Motor neuron (in vitro differentiated cells): ENCODE measurements at places on chromosomes 13 and 19. TPM values are rescaled to one million over a fixed set of nuclear protein-coding genes. Genes with fewer than 3 reads are reported as not detected.

Gene AMH
- total RNA-seq, result 2.8 and 7.5 TPM in 2 replicates

GRCh38 chr19:40363069-40363468 is 14.6 kb downstream of the PLD3 start:
- ATAC-seq, result no peak

- ATAC-seq, result peak; percentile 55
These were observed 150.7 kb downstream of the KCTD15 start for GRCh38 chr19:33947265-33947964.

GRCh38 chr13:30496147-30496546 is 30.4 kb upstream of the HMGB1 start:
- ATAC-seq, result no peak

DNA sequence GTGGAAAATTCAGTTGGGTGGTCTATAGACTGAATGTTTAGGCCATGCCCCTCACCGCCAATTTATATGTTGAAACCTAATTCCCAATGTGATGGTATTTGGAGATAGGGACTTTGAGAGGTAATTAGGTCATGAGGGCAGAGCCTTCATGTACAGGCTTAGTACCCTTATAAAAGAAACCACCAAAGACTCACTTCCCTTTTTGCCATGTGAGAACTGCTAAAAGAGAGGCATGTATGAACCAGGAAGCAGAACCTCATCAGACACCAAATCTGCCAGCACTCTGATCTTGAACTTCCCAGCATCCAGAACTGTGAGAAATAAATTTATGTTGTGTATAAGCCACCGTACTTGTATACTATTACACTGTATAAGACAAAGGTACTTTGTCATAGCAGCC is 40.6 kb downstream of the UQCRFS1 start:
- ATAC-seq, result no peak

Gene TUBA3C
- total RNA-seq, result not detected in 2 replicates

Gene IGFL3
- not detected in 2 replicates for total RNA-seq

DNA sequence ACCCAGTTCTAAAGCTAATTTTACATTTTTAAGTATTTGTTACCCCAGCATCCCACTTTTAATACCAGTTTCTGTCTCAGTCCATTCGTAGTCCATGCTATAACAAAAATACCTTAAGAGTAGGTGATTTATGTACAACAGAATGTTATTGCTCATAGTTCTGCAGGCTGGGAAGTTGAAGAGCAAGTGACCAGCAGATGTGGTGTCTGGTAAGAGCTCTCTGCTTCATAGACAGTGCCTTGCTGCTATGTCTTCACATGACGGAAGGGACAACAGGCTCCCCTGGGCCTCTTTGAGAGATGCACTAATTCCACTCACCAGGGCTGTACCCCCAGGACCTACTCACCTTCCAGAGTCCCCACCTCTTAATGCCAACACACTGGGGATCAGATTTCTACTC is 96.6 kb downstream of the COL4A2 start:
- ATAC-seq, result no peak

Gene PINLYP
- total RNA-seq, result 1.6 and 5.9 TPM in 2 replicates

GRCh38 chr13:46598820-46599180 is 45.8 kb downstream of the LRCH1 start:
- no peak for ATAC-seq

DNA sequence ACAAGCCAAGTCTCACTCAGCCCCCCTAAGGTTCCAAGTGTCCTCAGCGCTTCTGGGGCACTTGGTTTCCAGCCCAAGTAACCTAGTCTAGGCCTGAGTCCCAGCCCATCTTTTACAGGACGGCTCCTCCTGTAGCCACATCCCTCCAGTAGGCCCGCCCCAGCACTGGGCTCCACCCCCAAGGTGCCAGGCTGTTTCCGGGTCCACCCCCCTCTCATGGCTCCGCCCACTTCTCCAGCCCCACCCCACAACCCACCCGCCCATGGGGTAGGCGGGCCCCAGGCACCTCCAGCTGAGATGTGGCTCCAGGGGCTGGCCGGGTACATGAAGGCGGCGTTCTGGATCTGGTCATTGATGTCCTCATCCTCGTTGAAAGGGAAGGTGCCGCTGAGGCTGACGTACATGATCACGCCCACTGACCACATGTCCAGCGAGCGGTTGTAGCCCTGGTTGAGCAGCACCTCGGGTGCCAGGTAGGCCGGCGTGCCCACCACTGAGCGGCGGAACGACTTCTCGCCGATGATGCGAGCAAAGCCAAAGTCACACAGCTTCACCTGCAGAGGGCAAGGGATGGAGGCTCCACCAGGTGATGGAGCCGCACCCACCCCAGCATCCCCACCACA is 17.2 kb upstream of the DACT3 start:
- ATAC-seq, result peak; percentile 59

DNA sequence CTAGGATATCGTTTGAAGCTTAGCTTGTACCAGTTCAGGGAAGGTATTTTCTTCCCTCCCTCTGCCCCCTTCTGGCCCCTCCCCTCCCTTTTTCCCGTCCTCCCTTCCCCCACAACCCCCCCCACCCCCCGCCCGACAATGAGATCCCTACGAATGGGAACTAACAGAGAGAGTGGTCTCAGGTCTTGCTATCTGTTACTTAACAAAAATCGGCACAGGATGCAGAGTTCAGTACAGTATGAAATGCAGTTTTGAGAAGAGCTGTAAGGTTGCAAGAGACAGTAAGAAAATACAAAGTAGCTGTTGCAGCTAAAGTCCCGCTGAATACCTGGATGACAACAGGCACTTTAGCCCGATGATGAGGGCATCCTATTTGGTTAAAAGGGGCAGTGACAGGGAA is 3.1 kb upstream of the DACH1 start:
- ATAC-seq, result no peak

DNA sequence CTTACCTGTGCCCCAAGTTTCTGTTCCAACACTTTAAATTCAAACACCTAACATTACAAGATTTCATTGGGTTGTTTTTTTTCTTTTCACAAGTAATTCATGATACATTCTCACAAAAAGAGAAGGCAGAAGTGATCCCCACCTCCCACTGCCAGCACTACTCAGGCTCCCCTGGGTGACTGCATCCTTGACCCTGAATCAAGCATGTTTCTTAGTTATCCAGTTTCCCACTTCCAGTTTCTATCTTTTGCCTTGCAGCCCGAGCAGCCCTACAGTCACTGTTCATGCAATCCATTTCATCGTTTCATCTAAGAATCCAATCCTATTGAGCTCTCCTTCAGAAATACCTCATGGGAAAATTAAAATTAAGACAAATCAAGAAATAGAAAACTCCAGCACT is 61.4 kb downstream of the RNASEH2B start:
- no peak for ATAC-seq

Gene CEACAM3
- total RNA-seq, result 0.25 and 0.46 TPM in 2 replicates

Gene ZNF726
- 1.3 TPM in 2 replicates for total RNA-seq

DNA sequence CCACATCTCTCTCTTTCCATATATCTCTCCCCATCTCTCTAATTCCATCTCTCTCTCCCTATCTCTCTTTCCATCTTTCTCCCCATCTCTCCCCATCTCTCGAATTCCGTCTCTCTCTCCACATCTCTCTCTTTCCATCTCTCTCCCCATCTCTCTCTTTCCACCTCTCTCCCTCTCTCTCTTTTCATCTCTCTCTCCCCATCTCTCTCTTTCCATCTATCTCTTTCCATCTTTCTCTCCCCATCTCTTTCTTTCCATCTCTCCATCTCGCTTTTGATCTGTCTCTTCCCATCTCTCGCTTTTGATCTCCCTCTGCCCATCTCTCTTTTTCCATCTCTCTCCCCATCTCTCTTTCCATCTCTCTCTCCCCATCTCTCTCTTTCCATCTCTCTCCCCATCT is 25.6 kb downstream of the ADGRE3 start:
- ATAC-seq, result no peak

DNA sequence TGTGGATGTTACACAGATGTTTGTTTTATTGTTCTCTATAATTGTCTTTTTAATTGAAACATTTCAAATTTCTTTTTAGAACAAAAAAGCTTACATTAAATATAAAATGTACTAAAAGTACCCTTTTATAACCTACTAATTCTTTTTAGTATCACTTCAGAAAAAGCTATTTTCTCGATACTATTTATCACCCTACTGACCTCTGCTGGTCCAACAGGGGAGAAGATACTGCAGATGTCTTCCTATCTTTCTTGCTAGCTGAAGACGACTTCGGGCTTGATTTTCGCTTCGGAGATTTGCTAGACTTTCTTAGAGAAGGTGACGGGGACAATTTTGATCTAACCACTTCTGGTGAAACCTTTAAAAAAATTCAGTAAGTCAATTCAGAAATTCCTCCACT is 42.4 kb downstream of the ZC3H13 start:
- ATAC-seq, result no peak

DNA sequence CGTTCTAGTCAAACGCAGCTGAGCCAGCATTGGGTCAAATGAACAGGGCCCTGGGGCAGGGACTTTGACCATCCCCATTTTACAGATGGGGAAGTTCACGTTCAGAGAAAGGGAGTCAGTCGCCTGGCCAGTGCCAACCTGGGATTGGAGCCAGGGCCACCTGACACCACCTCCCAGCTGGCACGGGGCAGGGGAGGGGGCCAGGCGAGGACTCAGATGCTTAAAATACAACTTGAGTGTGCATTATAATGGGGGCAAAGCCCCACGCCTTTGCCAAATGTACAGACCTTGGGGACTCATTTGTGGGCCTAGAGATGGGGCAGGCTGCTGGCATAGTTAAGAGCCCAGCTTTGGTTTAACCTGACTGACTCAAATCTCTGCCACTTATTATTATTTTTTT is 14.6 kb downstream of the PRR12 start:
- no peak for ATAC-seq

GRCh38 chr19:55141696-55142095 is 7.3 kb downstream of the TNNT1 start:
- no peak for ATAC-seq

Gene SMIM17
- total RNA-seq, result not detected in 2 replicates

GRCh38 chr19:50365434-50366306 is at the start of gene NAPSA:
NAPSA (minus strand) TSS chr19:50365639; CDS start chr19:50365621, 18 bp downstream.
- ATAC-seq, result no peak

Gene SIGLEC10
- total RNA-seq, result 0.05 and 0.09 TPM in 2 replicates

DNA sequence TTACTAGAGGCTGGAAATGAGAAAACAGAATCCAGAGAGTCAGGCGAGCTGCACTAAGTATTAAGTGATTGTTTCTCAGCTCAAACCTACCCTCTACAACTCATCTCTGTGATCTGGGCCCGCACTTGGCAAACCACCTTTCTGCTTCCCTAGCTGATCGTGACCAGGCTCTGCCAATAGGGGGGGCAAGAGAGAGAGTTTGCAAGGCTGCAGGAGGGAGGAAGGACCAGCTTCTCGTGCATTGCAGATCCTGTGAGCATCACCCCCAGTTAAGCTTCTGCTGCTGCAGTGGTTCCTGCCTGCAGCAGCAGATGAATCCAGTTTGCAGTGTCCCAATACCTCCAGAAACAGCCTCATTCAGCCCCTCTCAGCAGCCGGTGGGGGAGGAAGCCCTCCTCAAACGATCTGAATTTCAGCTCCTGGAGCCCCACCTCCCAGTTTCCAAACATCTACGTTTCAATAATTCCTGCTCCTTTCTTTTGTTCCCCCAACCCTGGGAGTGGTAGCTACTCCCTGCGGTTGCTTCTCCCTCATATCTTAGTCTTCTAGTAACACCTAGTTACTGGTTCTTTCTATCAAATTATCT is 20.0 kb downstream of the XRCC1 start:
- peak; percentile 86 for ATAC-seq

DNA sequence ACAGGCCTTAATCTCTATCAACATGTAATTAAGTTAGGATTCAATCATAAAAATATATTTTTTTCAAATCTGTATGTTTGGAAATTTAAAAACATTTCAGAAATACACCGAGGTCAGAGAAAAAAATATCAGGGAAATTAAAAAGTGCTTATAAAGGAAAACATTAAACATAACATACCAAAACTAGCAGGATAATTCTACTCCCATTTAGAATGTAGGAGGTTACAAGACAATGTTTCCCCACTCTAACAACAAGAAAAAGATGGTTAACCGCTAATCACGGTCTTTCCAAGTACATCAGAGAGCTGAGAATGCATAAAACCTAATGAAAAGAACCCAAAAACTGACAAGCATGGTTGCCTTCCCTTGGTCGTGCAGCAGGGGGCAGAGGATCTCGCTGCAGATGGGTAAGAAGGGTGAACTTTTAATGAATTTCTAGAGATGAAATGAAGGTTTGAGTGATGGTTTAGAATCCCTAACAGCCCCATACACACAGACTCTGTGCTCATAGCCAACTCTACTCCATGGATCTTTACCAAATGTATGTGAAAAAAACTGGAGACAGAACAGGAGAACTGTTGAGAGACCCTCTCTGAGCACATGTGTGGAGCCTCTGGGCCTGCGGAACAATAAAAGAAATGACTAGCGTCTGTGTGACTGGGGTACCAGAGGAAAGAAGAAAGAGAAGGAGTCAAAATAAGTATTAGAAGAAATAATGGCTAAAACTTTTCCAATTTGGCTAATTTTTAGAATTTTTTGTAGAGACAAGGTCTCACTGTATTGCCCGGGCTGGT is 51.3 kb upstream of the LSM14A start:
- ATAC-seq, result no peak

GRCh38 chr13:76904507-76904906 is 18.3 kb upstream of the KCTD12 start:
- peak; percentile 64 for ATAC-seq

Gene PRODH2
- 0.19 TPM in 1 of 2 replicates, not detected in the other for total RNA-seq

Gene ADPRHL1
- 6.6 and 6.9 TPM in 2 replicates for total RNA-seq

DNA sequence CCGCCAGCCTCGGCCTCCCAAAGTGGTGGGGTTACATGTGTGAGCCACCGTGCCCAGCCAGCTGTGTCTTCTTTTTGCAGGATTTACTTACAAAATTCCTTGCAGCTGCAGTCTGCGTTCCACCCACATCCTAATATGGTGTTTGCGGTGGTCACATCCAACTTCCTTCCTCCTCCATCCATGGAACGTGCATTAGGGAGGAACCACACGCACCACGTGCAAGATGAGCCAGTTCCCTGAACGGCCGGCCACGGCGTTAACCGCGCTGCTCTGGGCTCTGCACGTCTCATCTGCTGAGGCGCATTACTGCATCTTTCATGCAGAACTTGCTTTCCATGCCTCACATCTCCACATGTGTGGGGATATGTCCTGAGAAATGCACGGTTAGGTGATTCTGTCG is 13.0 kb upstream of the SIGLEC11 start:
- ATAC-seq, result no peak

- ATAC-seq, result peak; percentile 64
These were observed 371.9 kb downstream of the KCNRG start for GRCh38 chr13:50387051-50387581.

- peak; percentile 44 for ATAC-seq
These were observed 2.5 kb downstream of the BSG start for GRCh38 chr19:574658-575526.

DNA sequence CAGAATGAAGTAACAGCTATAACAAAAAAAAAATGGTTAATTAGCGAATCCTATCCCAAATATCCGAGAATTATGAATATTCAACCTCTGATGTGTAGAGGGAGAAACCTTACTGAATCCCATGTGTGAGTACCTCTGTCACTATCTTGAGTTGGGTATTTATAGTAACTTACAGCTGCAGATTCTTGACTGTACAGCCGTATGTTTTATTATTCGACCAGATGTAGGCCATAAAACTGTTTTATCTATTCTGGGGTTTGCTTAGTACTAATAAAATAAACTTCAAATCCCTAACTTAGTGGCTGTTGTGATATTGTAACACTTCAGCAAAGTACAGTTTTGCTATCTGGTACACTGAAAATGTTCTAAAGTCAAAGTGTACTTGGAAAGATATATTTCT is 120.0 kb downstream of the EFNB2 start:
- no peak for ATAC-seq

Gene FSTL3
- total RNA-seq, result 4.8 and 5.7 TPM in 2 replicates

Gene SIGLEC14
- not detected in 2 replicates for total RNA-seq
